ENCODE measurements at places on chromosomes 1 and 21.
A peak's percentile ranks its signal among the peaks of the same experiment; 100 is the strongest.

- no peak for DNase-seq
Observed at GRCh38 chr1:226639631-226640061, 91.1 kb downstream of the STUM start.

GRCh38 chr1:236099355-236099974 lies 34.6 kb upstream of the NID1 start:
- no peak for DNase-seq

- DNase-seq = no peak
Observed at GRCh38 chr1:213977909-213978308, 9.9 kb upstream of the PROX1 start.

DNA sequence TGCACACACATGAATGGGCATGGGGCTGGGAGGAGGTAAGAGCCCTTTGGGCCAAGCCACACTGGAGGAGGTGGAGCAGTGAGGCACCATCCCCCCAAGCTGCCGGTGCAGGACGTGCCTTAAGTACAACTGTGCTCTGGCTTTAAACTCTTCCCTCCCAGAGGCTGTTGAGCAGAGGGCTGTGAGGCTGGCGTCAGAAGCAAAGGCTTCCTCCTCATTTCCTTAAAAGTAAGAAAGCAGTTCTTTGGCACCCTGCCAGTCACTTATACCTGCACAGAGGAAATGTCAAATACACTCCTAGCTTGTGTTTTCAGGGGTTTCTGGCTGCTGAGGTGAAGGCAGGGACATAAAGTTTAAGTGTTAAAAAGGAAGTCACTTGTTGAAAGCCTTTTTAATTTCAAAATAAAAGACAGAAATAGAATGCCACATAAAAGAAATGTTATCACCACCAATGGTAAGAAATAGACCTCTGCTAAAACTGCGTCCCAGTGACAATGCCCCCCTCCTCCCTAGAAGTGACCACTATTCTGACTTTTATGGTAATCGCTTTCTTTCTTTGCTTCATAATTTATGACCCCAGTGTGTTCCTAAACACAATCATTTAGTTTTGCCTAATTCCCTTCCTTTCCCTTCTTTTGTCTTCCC lies 33.0 kb downstream of the LAMC2 start:
- DNase-seq = no peak

- DNase-seq = no peak
Observed at GRCh38 chr1:118183586-118183985, 1.4 kb downstream of the SPAG17 start.

- DNase-seq = peak; percentile 81
Observed at GRCh38 chr1:32981003-32981901, 16.6 kb upstream of the RNF19B start.

DNA sequence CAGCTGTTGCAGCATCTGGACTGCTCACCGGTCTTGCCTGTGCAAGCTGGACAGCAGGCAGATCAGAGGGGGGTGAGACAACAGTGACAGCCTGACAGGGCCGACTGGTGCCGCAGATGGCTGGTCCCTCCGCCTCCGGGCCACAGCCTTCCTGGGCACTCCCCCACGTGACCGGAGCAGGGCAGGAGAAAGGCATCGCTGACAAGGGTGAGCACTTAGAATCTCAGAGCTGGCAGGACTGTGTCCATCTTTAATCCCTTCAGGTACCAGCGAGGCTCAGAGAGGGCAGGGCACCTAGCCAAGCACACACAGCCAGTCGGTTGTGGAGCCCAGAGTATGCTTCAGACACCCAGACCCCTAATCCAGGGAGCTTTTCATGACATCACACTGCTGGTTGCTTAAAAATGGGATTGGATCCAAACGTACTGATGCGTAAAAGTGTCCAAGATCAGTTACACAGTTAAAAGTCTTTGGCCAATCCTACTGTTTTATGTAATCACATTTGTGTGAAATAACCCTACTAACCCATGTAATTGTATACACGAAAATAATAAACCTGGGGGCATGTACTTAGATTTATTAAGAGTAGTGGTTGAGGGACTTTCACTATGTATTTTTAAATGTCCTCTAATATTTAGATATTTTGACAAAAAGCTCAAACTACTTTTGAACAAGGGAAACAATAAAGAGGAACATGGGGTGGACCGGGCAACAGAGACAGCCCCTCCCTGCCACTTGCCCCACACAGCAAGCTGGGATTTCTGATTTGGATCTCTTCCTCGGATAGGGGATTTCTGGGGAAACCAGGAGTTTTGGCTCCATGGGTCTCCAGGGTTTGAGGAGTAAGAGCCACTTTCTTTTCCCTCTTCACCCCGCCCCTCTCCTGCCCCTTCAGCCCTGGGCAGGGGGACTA lies 758 bp upstream of the CNTN2 start:
- no peak for DNase-seq

- no peak for DNase-seq
Observed at GRCh38 chr1:202199040-202199889, 5.7 kb downstream of the LGR6 start.

DNA sequence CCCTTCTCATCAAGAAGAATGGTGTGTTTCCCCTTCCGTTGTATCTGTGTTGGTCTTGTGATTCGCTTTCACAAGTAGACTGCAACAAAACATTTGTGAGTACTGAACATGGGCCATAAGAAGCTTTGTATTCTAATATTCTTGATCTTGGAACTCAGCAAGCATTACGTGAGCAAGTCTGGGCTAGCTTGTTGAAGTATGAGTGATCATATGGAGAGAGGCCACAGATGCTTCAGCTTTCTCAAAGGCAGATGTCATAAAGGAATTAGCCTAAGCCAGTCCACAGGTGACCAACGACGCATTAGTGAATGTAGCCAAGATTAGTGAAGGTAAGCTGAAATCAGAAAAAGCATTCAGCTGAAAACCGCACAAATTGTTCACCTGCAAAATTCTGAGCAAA lies 609.6 kb upstream of the NEGR1 start:
- DNase-seq = no peak

GRCh38 chr21:46634427-46634826 lies 1.0 kb upstream of the PRMT2 start:
- DNase-seq = no peak

DNA sequence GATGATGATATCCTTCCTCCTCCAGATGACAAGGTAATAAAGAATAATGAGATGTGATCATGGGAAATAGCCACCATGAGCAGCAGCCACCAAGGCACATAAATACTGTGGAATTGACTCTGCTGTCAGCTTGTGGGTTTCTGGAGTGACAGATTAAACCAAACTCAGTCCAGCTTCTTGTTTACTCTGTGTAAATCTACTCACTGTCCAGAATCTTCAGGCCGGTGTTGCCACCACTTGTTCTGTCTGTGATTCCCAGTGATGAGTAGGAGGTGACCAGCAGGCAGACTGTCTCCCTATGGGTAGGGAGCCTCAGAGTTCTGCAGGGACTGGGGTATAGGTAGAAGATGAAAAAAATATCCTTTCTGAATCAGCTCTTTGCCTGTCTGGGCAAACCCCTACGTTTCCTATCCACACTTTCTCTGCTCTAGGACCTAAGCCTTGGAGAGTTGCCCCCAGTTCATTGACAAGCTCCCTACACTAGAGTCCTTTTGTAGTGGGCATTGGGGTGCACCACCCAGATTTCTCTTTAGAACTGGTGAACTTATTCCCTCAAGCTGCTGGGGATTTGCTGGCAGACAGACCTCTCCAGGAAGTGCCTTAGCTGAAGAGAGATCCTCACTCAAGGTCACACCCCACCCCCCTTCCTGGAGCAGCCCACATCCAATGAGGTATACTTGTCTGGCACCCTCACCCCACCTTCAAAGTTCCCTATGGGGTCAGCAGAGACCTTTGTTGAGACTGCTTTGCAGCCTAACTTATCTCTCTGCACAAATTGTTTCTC lies 47.6 kb downstream of the ATP1A1 start:
- no peak for DNase-seq

DNA sequence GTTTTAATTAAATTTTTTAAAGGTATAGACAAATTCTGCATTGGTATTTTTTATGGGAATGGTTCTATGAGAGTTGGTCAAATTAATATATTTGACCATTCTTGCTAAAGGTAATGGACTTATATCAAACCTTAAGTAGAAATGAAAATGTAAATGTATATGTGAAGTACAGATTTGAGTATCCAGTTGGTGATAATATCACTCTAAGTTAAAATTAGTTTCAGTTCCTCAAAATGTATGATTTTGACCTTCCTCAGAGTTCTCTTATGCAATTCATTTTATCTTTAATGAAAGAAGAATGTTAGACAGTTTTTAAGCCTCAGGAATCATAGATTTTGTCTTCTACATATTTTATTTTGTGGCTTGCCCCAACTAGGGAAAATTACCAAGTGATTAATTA lies 1291.5 kb upstream of the B3GALT2 start:
- DNase-seq = no peak

- peak; percentile 44 for DNase-seq
Observed at GRCh38 chr1:210598135-210598652, 269.5 kb downstream of the HHAT start.

DNA sequence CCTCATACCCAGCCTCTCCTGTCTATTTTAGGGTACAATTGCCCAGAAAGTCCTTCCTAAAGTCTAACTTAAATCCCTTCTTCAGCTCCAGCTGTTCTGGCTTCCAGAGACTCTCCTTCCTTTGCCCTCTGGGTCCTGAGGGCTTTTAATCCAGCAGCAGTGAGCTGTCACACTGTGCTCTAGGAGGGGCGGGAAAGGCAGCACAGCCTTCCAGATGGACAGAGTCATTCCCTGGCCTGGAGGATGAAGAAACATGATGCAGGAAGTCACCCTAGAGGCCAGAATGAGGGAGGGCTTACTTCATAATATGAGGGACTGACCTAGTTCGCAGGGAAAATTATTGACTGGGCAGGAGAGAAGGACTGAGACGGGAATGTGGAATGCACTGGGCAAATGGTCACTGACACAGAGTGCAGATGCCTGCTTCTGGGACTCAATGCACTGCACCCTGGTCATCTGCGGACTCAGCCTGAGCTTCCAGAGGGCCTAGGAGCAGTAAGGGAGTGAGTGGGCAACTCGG lies 1.3 kb downstream of the SH2D2A start:
- no peak for DNase-seq

GRCh38 chr1:109995536-109995935 lies 11.0 kb downstream of the AHCYL1 start:
- DNase-seq = no peak

DNA sequence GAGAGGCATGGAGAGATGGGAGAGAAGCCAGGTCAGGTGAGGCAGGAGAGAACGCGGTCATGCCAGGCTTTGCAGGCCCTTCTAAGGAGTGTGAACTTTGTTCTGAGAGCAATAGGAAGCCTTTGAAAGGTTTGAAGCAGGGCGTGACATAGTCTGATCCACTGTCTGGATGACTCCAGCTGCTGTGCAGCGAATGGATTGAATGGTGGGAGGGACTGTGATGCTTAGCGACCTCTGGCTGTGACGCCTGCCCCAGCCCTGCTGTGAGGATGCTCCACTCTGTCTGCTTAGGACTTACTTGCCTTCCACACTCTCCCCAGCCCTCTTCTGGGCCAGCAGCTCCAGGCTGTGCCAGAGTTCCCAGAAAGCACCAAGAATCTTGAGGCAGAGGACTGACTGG lies 41.8 kb upstream of the POU3F1 start:
- no peak for DNase-seq

DNA sequence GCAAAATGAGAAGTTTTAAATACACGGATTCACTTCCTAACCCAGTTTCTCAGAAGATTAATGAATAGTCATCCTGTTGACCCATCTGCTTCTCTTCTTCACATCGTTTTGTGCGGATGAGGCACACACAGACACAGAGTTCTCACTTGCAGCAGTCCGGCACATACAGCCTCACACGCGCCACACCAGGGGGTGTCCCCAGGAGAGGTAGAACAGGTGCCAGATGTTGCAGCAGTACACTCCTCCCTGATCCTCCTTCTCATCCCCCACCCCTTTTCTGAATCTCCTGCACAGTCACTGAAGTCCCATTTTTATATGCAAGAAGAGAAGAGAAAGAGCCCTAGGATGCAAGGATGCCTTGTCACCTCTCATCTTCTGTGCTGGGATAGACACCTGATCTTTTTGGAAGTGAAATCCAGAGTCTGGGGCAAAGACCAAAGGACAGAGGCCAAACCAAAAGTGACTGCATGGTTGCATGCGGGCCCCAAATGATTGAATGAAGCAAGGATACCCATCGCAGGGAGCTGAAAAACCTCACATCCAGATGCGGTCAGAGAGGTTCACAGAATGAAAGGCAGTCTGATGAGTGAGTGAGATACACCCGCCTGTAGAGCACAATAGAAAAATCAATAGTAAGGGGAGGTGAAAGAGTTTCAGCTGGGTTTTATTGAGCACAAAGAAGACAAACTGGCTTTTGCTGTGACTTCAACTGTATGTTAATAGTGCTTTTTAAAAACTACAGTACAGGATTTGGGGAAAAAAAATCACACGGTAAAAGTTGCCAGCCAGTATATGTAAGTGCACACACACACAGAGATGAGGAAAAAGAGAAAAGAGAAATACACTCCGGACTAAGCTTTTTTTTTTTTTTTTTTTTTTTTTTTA lies 28.9 kb downstream of the PBX1 start:
- no peak for DNase-seq

DNA sequence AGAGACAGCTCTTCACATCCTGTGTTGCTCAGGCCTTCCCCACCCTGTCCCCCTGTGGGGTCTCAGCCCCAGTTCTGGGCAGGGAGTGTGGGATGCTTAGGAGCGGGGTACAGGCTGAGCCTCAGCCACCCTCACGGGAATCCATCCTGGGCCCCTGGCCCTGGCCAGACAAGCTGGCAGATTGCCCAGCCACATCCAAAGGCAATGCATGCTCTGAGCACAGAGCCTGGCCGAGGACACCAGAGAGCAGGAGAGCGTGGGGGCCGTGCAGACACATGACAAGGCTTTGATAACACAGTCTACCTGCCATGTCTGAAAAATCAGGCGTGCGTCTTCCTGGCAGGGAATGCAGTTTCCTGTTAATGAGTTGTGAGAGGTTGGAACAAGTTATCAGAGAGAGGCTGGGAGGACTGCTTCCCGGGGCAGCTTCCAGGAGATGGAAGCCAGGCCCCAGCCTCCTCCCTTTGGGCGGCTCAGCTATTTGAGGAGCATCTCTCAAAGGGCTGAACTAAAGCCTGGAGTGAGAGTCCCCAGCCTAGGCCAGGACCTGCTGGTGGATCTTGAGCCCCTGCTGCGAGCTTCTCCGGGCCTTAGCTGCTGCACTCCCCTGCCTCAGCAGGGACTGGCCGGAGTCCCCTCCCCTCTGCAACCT lies 72.2 kb upstream of the SELENON start:
- no peak for DNase-seq

- DNase-seq = no peak
Observed at GRCh38 chr1:70945251-70945650, 102.4 kb downstream of the PTGER3 start.

DNA sequence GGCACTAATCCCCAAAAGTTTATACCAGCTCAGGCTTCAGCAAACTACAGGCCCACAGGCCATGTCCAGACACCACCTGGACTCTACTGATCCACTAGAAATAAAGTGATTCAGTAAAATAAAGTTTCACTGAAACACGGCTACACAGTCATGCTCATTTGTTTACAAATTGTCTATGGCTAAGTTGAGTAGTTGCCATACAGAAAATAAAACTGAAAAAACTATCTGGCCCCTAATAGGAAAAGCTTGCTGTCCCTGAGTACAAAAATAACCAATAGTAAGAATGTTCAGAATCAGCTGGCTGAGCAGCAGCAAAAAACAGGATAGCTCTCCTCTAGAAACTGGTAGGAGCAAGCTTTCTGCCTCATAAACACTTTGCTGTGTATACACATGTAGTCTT lies 221.5 kb downstream of the RERE start:
- DNase-seq = no peak

Data from SIG-M5 (cell line).